ENCODE measurements at places on chromosomes 2 and 18.
A peak's percentile ranks its signal among the peaks of the same experiment; 100 is the strongest.

- DNase-seq: no peak
These were observed 652.4 kb downstream of the SLC4A3 start for GRCh38 chr2:220279840-220280239.

DNA sequence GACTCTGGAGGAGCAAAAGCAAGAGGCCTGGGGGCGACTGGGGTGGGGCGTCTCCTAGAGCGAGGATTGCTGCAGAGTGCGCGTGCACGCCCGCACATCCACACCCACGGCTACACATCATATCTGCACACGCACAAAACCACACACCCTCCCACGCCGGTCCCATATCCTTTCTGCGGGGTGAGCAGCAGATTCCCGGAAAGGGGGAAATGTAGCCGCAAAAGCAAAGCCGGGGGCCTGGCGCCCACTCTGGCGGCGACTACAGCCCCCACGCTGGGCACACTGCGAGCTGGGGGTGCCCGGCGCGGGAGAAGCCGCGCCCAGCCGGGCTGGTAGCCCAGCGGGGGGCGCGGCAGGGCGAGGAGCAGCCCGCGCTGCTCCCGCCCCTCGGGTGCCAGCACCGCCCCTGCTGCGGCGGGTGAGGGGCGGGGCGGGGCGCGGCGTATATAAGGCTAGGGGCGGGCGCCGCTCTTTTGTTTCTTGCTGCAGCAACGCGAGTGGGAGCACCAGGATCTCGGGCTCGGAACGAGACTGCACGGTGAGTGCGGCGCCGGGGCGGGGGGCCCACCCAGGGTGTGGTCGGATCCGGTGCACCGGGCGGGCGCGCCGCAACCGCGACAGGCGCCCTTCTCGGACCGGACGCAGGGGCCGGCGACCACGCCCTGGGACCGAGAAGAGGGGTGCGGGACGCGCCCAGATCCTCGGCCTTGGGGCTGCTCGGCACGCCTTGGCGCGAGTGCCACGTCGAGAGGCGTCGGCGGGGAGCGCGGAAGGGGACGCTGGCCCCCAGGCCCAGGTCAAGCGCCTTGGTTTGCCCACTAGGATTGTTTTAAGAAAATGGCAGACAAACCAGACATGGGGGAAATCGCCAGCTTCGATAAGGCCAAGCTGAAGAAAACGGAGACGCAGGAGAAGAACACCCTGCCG, at the start of gene TMSB10:
TMSB10 (plus strand) TSS at position 476 of the 927 bp plus-strand sequence.
- peak; percentile 88 for DNase-seq

GRCh38 chr18:49944663-49945062, 131.3 kb upstream of the ACAA2 start:
- peak; percentile 17 for DNase-seq

GRCh38 chr2:143252138-143252907, 123.1 kb downstream of the ARHGAP15 start:
- DNase-seq: no peak

DNA sequence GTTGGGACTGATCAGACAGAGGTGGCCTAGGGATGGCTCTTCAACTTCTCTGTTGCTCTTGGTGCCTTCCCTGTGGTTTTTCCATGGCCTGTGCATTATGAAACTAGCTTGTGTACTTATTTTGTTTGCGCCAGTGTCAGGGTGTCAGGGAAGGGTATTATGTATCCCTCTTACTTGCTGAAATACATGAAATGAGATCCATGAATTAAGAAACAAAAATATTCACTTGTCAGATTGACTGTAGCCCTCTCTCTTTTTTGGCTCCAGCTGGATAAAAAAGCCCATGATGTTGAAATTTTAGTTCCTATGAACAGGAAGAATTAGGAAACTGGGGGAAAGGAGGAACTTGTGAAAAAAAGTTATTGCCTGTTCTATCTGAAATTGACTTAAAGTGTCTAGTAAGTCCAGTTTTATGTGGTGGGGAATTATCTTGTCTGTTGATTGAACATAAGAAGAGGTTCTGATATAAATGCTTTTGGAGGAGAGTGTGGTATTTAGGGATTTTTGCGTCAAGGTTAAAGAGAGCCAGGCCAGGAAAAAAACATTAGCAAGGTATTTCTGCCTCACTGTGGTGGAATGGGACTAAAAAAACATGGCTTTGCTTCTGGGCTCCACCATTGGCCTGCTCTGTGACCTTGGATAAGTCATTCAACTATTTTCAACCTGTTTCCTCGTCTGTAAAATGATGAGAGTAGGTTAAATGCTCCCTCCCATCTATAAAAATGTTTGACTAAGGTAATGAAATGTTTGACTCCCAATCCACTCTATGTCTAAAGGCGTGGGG, 12.0 kb downstream of the UGP2 start:
- DNase-seq: no peak
